CD4-positive, alpha-beta T cell treated with Interleukin-21 for 1 hour (primary cell): ENCODE measurements at places on chromosomes 12 and 14.
A peak's percentile ranks its signal among the peaks of the same experiment; 100 is the strongest.

- no peak for DNase-seq
Observed at GRCh38 chr12:84058136-84058535, 854.5 kb downstream of the SLC6A15 start.

DNA sequence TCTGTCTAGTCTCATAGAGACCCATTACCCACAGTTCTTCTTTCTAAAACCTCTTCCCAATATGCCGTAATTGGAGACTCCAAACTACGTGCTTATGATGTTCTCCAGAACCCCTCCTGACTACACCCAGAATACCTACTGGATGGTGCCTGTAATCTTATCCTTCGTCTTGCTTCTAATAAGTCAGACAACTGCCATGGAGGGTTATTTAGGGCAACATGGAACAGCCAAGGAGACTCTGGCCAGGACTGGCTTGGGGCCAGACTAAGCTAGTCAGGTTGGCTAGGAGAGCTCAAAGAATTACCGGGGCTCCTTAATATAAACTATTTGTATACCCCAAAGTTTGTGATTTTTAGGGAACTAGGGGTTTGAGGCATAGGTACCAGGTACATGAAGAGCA, 6.8 kb downstream of the PFKM start:
- no peak for DNase-seq

GRCh38 chr14:90797451-90797850, 18.8 kb downstream of the TTC7B start:
- no peak for DNase-seq

GRCh38 chr14:62777510-62777909, 267.7 kb downstream of the KCNH5 start:
- no peak for DNase-seq

DNA sequence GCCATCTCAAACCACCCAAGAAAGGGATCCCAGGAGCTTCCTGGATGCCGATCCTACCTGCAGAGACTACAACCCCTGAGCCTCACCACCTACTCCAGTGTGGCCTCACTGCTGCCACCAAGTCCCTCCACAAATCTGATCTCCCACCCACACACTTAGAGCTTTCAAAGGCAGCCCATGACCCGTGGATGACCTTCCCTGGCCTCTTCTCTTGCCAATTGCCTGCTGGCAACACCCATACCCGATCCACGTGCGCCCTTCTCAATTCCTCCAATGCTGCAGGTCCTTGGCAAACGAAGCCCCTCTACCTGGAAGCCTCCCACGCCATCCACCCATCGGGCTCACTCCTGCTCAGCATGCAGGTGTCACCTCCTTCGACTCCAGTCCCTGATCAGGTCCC, 30.7 kb downstream of the HVCN1 start:
- no peak for DNase-seq

GRCh38 chr14:59292028-59292427, 103.6 kb downstream of the DAAM1 start:
- no peak for DNase-seq

- DNase-seq, result no peak
Observed at GRCh38 chr14:58637040-58637390, 747 bp upstream of the DACT1 start.

DNA sequence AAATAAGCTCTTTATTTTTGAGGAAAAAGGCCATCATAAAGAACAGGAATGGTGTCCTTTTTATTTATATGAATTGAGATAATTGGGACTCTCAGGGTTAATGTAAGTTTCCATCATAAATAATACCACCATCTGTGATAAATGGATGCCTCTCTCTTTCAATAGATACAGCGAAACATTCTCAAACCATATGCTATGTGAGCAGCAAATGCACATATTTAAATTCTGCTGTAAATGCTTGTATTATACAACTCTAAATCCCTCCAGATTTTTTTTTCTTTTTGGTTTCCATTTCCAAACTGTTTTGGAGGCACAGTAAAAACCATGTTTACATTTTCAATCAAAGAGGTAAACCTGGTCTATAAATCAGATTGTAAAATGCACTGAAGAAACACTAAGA, 132.3 kb downstream of the TMEM132C start:
- DNase-seq, result no peak

GRCh38 chr12:15687583-15687982, 101.6 kb downstream of the EPS8 start:
- DNase-seq, result no peak

GRCh38 chr12:113422030-113422885, at the start of gene SDSL:
TSS of gene SDSL (plus strand) at chr12:113422380. CDS start at chr12:113427983, 5,603 bp downstream.
- peak; percentile 33 for DNase-seq

DNA sequence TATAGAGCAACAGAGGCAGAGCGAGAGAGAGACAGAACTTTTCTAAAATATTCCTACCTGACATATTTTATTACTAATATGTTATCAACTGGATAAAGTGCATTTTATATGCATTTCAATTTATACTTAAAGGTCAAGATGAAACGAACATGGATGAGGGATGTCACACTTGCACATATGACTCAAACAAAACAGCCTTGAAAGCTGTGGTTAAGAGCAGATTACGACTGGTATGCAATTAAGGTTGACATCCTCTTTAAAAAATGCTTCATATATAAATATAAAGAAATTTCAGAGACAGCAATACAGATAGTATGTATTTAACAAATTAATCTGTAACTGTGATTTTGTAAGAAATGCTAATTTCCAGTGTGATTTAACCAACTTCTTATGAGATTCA, 52.5 kb downstream of the LMO3 start:
- DNase-seq, result no peak

DNA sequence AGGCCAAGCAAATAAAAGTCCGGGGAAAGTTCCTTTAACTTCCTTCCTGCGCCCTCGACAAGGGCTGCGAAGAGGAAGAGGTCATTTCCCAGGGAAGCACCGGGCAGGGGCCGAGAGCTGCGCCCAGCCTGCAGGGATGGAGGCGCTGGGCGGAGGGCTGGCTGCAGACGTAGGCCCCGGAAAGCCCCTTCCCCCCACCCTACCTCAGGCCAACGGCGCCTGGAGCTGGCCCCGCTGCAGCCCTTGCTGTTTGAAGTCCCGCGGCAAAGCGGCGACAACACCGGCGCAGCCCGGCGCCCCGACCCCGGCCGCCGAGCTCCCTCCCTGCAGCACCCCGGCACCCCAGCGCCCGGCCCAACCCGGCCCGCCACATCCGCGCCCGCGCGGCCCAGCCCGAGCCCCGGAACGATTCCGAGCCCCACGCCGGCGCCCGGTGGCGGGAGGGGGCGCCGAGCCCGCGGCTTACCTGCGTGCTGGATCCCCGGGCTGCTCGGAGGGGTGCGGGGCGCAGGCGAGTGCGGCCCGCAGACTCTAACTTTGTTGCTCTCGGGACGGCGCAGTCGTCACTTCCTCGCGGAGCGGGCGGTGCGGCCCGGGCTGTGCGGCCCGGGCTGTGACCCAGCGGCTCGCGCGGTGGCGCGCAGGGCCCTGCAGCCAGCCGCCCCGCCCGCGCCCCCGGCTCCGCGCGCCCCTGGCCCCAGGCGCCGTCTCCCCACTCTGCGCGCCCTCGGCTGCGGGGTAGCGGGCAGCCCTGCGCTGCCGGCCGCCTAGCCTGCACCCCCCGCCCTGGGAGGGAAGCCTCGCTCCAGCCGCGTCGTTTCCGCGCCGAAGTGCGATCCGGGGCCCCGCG, 64.8 kb upstream of the PTGR2 start:
- DNase-seq, result peak; percentile 71

- DNase-seq, result no peak
Observed at GRCh38 chr12:46790066-46790465, 35.7 kb downstream of the SLC38A4 start.

GRCh38 chr14:29799464-29800095, 128.1 kb downstream of the PRKD1 start:
- DNase-seq, result no peak

DNA sequence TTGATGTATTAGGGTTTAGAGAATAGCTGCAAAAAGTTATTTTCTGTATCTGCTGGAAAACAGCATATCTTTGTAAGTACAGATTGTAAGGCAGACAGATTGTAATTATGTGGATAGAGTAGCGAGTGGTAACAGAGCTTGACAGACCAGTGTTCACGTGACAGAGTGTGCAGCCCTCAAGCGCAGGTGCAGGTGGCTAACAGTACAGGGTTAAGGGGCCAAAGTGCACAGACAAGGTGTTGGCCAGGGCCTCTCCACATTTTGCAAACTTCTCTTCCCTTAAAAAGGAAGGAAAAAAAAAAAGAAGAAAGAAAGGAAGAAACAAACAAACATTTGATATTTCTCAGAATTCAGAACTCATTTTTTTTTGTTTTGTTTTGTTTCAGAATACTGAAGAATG, 25.2 kb upstream of the KLHL42 start:
- no peak for DNase-seq

DNA sequence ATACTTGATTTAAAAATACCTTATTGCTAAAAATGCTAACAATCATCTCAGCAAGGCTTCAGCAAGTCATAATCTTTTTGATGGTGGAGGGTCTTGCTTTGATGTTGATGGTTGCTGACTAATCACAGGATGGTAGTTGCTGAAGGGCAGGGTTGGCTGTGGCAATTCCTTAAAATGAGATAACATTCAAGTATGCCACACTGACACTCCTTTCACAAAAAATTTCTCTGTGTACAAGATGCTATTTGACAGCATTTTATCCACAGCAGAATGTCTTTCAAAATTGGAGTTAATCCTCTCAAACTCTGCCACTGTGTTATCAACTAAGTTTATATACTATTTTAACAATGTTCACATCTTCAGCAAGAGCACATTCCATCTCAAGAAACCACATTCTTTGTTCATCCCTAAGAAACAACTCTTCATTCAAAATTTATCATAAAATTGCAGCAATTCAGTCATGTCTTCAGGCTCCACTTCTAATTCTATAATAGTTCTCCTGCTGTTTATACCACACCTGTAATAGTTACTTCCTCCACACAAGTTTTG, 16.1 kb downstream of the SCAF11 start:
- DNase-seq, result no peak

DNA sequence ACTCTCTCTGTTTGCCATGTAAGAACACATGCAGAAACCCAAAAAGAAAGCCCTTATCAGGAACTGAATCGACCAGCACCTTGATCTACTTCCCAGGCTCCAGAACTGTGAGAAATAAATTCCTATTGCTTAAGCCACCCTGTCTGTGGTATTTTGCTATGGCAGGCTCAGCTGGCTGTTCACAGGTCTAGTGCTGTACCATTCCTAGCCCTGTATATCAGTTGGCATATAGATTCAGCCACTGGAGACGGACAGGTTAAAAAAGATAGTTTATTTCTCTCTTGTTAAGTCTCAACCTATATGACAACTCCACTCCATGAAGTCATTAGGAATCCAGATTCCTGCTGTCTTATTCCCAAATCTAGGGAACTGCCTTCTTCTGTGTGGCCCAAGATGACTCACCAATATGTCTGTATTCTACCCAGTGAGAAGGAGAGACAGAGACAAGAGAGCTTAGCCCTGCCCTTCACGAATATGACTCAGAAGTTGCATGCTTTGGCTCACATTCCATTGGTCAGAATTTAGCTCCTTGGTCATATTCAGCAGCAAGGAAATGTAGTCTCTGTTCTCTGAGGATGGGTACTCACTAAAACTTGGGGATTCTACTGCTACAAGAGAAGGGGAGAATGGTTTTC, 57.0 kb downstream of the PLEKHG7 start:
- no peak for DNase-seq

DNA sequence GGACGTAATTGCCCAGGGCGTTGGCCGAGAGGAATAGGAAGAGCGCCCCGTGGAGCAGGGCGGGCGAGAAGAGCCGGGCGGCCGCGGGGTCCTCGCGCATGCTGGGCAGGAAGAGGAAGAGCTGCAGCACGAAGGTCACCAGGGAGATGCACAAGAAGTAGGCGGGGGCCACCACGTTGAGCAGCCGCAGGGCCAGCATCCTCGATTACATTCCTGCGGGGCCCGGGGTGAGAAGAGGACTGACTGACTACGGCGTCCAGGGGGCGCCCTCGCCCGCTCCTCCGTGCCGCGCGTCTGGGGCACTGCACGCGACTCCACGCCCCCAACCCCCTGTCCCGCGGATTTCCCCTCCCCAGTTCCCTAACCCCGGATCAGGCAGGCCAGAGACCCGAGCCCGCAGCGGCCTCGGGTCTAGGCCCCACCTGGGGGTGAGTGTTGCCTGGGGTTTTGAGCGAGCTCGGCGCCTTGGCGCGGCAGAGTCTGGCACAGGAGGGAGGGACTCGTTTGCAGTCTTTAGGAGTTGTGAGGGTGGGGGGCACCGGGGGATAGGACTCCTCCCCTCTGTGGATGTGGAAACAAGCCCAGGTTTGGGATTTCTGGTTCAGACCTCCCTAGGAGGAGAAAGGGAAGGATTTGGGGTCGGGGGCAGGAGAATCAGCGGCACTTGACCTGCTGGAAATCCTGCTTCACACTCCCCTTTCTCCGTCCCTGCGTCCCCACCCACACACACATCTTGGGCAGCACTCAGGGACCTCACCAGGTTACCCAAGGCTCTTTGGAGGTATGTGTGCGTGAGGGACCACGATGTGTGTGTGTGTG, 1.8 kb downstream of the ZDHHC22 start:
- peak; percentile 18 for DNase-seq

GRCh38 chr12:54935235-54935951, 49.2 kb downstream of the TESPA1 start:
- peak; percentile 60 for DNase-seq

DNA sequence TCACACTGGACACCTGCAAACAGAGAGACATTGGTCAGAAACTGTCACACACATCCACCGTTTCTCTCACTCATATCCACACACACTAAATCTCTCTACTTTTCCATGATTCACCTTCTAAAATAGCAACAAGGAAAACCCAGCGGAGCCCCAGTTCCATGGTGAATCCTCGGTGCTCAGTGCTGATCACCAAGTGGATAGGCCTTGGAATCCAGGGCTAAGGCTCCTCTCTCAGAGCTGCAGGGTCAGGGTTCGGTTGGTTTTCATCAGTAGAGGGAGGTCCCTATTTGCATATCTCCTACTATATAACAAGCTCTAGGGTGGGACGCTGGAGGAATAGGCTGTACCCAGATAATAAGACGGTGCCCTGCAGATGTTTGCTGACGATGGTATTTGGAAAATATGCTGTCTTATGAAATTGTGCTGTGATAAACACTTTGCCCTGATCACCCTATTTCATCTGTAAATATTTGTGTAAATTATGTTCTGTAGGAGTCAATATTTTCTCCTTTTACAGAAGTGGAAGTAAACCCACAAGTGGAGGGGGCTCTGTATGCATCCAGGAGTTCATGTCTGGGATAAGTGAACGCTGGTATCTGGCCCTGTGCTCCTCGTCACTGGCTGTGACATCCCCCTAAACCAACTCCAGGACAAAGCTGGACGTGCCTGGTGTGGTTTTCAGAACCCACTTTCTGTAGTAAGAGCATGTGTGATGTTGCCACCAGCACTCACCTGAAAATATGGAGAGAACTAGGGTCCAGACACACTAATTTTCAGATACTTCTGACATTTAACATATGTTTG, 709.2 kb downstream of the TMEM121 start:
- DNase-seq, result no peak
